ENCODE measurements at places on chromosomes 5 and 9.

DNA sequence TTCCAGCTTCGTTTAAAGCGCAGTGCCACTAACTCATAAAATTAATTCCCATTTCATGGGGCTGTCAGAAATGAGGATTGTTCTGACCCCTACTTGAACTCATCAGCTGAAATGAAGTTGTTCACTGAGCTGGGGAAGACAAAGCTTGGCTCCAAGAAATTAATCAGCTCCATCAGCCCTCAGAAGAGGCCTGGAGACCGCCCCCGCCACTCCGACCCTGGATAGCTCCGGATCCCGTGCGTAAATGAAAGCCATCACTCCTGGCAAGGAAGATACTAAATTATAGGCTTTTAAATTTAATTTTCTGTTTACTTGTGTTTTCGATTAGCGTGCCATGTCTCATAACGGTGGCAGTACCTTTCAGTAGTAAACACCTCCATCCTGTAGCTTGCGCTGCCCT is 142.8 kb upstream of the IRX2 start:
- DNase-seq = no peak

GRCh38 chr5:109826-110225 is 17.9 kb downstream of the PLEKHG4B start:
- no peak for DNase-seq

DNA sequence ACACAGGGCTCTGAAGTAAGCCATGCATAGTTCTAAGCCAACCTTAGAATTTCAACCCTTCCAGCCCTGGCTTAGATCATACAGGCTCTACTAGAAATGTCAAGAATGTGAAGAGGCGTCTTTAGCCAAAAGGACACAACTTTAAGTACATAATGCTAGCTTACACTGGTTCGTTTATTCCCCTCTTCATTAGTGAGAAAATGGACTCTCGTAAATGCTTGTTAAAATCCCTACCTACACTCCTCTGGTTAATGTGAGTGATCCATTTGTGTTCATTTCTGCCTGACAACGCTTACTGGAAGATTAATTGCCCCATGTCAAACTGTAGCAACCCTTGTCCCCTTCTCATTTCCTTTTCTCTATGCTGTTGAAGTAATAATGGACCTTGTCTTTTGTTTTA is 149.3 kb upstream of the POU5F2 start:
- DNase-seq = peak; percentile 10

DNA sequence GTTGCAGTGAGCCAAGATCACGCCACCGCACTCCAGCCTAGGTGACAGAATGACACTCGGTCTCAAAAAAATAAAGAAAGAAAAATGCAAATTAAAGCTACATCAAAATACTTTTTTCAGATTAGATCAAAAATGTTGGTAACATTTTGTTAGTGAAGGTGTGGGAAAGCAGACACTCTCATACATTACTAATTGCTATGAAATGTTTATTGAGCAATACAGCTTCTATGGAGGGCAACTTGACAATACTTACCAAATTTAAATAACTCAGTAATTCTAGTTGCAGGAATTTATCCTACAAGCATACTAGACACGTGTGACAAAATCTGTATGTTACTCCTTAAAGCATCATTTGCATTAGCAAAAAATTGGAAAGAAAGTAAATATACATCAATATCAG is 4.1 kb downstream of the TRIM23 start:
- DNase-seq = no peak

- DNase-seq = no peak
Observed at GRCh38 chr9:121283856-121284732, 16.1 kb downstream of the GSN start.

DNA sequence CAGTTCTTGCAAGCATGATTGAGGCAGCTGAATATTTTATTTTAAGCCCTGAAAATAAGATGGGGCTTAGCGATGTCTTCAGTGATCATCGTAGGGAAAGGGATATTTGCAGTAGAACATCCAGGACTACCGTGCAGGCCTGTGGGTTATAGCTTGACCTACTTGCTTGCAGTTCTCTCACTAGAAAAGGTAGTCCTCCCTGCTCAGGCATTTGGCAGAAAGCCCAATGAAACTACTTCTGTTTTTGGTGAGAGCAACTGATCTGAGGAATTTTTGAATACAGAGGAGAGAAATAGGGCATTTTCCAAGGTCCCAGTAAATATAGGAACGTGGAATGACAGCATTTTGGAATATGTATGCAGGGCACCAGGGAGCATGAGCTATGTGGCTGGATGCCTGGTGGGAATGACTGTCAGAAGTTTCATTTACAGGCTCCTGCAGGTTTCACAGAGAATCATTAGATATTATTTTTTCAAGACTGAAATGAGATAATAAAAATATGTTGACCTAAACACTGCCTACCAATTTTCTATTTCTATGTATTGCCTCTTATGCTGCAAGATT is 417.9 kb upstream of the ACTBL2 start:
- no peak for DNase-seq

DNA sequence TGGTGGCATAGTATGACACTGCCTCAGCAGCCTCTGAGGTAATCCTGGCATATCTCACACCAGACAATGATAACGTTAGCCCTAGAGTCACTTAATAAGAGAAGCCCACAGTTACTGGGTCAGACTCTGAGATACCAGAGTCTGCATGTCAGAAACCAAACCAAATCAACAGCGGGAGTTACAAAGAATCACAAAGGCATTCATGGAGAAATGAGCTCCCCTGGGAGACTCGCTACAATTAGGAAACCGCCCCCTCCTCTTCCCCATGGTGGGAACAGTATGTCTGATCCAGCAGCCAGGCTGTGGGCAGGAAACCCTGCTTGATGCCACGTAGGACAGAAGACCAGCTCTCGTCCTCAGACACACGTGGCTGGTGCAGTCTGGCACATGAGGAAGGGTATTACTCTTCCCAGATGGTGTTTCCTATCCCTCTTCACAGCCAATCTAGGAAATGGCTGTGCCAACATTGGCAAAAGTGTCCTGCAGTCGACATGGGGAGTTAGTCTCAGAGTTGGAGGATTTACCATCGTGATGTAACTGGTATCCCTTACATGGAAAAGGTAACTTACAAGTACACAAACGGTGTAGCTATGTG is 485.4 kb downstream of the ZNF608 start:
- no peak for DNase-seq

DNA sequence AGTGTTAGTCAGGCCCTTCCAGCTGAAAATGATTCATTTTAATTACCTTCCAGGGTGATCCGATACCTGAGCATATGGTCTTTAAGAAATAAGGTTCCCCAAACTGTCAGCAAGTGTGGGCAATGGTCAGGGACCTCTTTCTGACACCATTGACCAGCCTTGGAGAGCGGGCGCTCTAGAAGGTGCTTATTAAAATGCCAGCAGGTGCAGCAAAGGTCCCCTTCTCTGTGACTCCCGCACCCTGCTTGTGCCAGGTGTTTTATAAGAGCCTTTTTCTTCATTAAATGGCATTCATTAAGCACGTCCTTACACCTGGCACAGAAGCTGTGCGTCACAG is 85.3 kb downstream of the MVB12B start:
- peak; percentile 68 for DNase-seq

DNA sequence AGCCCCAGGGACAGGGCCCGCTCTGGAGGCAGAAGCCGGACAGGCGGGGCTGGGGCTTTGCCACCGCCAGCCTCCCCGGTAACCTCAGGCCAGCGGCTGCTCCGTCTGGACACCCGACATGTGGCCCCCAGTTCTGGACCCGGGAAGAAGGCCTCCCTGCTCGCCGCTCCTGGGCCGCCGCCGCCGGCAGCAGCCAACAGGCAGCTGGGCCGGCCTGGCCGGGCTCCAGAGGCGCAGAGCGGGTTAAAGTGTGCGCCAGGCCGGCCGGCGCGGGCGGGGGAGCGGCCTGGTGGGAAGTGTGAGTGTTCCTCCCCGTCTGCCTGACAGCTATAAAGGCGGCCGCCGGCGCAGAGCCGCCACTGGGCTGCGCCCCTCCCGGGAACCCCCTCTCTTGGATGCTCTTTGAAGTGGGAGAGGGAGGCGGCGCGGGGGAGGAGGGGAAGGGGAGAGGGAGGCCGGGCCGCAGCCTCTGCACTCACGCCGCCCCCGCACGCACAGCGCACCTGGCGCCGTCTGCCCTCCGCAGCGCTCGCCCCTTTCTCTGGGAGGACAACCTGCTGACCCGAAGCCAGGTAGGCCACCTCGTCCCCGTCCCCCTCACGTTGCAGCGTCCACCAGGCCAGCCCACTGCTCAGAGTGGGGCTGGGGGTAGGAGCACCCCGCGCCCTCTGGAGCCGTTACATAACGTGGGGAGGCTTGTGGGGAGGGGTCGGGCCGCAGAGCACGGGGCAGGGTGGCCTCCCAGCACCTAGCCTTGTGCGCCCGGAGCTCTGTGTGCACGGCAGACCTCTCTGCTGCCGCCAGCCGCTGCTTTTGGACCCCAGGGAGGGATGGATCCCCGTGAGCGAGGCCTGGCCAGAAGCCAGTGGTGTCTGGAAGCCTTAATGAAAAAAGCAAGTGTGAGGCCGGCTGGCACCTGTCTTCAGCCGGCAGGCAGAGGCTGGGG is at the start of gene ADAMTSL2:
ADAMTSL2 (plus strand) TSS at position 359 of the 946 bp plus-strand sequence. CDS start 2,009 bp downstream, outside the sequence.
- DNase-seq = peak; percentile 42

DNA sequence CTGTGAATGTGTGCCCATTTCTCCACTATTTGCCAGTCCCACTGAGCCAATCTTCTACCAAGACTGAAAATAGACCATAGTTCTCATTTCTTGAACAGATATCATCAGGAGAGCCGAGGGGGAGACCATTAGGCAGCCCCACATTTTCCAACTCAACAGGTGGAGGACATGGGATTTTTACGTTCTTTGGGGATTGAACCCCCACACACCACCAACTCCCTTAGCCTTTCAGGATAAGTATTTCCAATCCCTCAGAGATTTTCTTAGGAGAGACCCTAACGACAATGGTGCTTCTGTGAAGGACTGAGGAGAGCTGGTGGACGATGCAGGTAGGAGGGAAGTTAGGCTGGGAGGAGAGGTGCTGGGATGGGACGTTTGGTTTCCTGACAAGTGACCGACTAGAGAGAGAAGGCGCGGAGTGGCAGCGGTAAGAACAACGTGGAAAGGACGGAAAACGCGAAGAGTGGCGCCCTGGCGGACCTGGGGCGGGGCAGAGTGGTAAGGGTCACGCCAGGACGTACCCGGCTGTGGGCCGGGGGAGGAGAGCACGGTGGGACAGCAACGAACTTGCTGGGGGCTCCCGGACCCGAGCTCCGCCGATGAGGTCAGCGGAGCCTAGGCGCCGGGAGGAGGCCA is 681 bp upstream of the CHSY3 start:
- DNase-seq = no peak

- no peak for DNase-seq
Observed at GRCh38 chr9:32423371-32423770, 38.9 kb downstream of the ACO1 start.

DNA sequence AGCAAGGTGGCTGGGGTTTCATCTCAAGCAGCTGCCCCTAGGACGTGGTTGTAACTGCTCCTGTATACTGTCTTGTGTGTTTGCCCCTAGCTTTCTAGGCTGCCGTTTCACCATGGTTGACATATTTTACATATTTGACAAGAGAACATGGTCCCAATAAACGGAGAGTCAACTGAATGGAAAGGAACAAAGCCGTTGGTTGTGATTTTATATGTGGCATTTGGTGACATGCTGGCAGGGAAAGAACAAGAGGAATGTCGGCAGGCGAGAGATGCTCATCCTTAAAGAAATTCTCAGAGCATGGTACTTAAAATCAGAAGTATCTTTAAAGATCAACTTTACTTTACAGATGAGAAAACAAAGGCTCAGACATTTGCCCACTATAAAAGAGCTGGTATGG is 11.8 kb downstream of the ZNF366 start:
- DNase-seq = no peak

DNA sequence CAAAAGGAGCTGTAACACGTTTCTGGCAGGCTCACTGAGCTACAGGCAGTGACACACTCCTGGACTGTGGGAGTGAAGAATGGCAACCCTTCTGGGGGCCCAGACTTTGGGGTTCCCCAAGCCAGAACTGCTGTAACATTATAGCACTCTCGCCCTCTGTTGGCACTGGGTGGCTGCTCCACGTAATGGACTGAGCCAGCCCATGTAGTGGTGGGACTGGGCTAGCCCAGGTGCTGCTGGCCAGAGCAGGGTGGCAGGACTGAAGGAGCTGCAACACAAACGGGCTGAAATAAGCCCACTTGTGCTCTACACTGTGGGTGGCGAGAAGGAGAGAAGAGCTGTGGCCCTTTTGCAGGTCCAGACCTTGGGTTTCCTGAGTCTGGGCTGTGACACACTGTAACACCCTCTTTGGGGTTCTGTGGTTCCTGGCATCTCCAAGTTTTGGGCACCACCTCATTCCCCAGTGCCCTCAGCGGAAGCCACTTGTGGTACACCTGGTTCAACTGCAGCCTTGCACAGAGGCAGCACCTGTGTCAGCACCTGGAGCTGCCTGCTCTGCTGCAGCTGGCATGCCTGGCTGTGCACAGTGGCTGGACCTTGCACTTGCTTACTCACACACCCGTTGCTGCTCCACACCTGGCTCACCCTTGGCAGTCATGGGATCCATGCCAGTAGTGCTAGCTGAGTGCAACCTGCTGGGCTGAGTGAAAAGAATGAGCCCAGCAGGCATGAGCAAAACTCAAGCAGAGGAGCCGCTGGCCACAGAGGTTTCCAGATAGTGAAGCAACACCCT is 95.0 kb upstream of the PRR16 start:
- DNase-seq = no peak

GRCh38 chr5:6772886-6773285 is 59.7 kb downstream of the TENT4A start:
- peak; percentile 65 for DNase-seq

GRCh38 chr5:3010301-3010952 is 258.9 kb upstream of the IRX2 start:
- DNase-seq = no peak

GRCh38 chr9:708551-709432 is 132.7 kb upstream of the DMRT1 start:
- no peak for DNase-seq

GRCh38 chr5:56625541-56625940 is 189.8 kb upstream of the MAP3K1 start:
- DNase-seq = no peak

- no peak for DNase-seq
Observed at GRCh38 chr5:139701056-139701741, 53.0 kb downstream of the CXXC5 start.
